ENCODE measurements at places on chromosomes 1 and 21.

GRCh38 chr1:24870551-24871195 is 59.4 kb downstream of the RUNX3 start:
- no peak for DNase-seq

- DNase-seq: no peak
Measured at GRCh38 chr1:19037659-19038058, 81.2 kb upstream of the IFFO2 start.

DNA sequence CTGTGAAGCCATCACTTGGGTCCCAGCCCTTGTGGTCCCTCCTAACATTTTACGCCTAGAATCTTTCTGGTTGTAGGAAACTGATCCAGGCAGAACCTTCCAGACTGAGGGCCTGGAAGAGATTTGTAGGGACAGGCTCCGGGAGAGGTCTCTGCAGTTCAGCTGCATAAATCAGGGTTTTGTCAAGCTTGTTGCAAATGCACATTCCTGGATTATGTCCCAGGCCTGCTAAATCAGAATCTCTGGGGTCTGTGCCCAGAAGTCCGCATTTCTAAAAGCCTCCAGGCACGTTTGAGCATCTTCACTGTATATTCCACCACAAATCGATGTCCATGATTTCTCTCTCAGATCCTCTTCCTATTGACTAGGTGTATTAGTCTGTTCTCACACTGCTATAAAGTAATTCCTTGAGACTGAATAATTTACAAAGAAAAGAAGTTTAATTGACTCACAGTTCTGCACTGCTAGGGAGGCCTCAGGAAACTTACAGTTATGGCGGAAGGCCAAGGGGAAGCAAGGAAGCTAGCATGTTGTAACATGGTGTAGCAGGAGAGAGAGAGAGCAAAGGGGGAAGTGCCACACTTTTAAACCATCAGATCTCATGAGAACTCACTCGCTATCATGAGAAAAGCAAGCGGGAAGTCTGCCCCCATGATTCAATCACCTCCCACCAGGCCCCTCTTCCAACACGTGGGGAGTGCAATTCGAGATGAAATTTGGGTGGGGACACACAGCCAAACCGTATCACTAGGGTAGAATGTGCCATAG is 1.2 kb upstream of the FHAD1 start:
- DNase-seq: no peak

DNA sequence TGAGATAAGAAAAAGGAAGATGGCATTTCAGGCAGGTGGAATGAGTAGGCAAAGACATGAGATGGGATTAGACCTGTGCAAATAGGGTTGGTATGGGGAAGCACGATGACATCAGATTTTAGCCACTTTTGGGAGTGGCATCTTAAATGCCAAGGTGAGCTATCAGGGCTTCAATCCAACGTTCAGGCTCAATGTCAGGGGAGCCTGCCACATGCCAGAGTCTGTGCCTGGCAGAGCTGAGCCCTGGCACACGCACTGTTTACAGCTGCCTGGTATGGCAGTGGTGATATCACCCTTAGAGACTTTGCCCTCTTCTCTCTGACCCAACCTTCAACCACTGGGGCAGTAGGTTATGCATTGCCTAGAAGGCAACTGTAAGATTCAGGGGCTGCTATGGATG is 1.1 kb upstream of the GUCA2B start:
- DNase-seq: no peak

- no peak for DNase-seq
Measured at GRCh38 chr1:107748531-107748930, 216.4 kb downstream of the VAV3 start.

DNA sequence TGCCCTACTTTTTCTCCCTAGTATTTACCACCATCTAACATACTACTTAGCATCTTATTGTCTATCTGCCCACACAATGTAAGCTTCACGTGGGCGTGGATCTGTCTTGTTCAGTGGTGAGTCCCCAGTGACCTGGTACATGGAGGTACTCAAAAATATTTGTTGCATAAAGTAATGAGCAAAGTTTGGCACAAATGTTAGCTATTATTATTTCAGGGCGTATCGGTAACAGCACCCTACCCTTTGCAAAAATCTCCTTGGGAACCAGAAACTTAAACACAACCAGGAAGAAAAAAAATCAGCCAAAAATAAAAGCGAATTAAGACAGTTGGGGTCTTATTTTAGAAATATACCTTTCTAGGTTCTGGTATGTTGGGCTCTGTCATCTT is 454 bp upstream of the NENF start:
- no peak for DNase-seq

GRCh38 chr1:89657886-89658285 is 25.0 kb downstream of the LRRC8C start:
- no peak for DNase-seq

DNA sequence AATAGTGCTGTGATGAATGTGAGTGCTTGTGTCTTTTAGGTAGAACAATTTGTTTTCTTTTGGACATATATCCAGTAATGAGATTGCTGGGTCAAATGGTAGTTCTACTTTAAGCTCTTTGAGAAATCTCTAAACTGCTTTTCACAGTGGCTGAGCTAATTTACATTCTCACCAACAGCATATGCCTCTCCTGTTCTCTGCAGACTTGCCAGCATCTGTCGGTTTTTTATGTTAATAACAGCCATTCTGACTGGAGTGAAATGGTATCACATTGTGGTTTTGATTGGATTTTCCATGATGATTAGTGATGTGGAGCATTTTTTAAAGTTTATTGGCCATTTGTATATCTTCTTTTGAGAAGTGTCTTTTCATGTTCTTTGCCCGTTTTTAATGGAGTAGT is 647.3 kb upstream of the ADAMTS5 start:
- DNase-seq: no peak

DNA sequence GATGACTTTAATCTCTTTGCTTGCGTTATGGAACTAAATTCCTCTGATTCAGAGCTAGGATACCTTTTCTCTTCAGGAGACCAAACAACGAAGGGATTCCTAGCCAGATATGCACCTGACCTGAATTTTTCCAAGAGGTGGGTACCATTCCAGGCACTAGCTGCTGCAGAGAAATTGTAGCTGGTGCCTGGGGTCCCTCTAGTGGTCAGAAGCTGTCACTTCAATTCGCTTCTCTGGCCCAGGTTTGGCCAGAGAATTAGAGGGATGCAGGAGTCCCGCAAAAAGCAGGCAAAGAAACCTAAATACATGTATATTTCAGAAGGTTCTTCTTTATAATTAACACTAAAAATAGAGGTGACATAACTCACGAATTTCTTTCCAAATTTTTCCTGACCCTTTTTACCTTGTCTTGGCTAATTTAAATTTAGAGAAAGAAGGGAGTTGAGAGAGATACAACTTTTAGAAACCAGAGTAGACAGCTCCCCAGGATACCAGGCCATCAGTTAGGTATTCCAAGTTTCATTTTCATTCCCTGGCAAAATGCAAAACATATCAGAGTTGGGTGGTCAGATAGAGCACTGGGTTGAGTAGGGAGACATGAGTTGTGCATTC is 9.6 kb downstream of the ACKR1 start:
- DNase-seq: no peak

- DNase-seq: no peak
Measured at GRCh38 chr1:26034504-26035202, 11.3 kb downstream of the SLC30A2 start.

DNA sequence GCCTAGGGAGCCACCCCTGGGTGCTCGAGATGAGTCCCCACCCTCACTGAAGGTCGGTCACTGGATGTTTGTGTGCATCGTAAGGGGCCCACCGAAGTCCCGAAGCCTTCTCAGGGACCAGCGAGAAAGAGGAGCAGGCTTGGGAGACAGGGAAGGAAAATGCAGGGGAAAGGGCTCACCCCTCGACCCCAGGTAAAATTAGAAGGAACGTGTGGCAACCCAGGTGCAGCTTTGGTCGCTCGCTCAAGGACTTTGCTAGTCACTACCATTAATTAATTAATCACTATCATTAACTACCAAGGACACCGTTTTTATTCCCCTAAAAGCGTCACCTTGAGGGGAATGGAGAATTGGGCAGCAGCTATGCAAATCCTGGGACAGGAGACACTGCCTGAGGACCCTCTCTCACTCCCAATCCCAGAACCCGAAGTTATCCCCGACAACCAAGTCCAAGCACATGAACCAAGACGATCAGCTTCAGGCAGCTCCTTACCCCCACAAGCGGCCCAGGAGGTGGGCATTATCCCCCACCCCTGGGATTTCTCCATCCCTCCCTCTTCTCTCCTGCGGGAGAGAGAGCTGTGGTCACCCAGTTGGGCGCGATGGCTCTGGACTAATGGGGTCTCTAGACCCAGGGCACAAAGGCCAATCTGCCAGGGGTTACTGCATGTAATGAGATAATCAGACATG is 4.2 kb upstream of the SIM2 start:
- no peak for DNase-seq

DNA sequence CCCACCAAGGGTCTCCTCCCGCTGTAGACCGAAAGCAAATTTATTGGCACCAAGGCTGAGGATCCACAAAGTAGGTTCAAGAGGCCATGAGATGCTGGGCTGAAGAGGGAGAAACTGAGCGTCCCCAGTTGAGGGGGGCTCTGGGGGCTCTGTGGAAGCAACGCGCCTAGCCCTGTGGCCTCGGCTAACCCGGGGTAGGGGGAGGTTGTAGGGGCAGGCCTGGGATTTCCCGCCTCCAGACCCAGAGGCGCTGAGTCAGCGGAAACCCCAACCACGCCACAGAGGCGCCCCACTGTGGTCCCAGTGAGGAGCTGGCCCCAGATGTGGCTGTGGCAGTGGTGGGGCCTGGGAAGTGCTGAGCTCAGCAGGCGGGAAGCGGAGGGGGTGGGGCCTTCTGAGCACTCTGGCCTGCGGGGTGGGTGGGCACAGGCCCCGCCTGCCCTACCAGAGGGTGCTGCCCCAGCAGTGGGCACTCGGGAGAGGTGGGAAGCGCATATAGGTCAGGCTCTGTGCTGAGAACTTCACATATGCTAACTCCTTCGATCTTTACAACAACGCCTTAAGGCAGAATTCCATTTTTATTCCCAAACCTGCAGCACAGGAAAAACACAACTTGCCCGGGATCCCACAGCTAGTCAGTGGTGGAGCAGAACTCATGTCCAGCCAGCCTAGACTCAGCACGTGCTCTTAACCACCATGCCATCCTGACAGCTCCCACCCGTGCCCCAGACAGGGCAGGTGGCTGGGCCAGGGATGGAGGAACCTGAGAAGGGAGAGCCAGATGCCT is 1.5 kb upstream of the COL16A1 start:
- DNase-seq: peak; percentile 21

GRCh38 chr1:47710329-47711071 is 272.7 kb downstream of the FOXD2 start:
- DNase-seq: no peak

- no peak for DNase-seq
Measured at GRCh38 chr1:170150921-170151320, 5.2 kb downstream of the NTMT2 start.

DNA sequence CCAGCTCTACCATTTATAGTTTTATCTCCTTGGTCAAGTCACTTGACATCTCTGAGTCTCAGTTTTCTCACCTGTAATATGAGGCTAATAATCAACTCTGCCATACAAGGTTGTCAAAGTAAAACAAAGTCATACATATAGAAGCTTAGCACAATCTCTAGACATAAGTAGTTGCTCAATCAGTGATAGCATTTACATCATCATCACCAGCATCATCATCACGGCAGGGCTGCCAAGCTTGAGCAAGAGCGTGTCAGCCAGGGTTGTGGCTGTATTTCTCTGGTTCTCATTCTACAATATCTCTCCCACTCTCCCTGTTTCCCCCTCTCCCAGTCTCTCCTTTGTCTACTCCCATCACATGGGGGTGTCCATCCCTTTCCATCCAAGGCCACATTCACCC is 41.7 kb upstream of the COA6 start:
- DNase-seq: no peak

DNA sequence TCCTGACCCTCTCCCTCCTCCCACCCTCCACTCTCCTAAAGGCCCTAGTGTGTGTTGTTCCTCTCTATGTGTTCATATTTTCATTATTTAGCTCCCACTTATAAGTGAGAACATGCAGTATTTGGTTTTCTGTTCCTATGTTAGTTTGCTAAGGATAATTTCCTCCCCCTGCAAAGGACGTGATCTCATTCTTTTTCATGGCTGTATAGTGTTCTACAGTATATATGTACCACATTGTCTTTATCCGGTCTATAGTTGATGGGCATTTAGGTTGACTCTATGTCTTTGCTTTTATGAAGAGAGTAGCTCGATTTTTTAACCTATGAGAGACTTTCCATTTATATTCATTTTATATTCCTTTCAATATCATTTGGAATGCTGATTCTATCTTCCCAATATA is 7.9 kb upstream of the PTBP2 start:
- no peak for DNase-seq

DNA sequence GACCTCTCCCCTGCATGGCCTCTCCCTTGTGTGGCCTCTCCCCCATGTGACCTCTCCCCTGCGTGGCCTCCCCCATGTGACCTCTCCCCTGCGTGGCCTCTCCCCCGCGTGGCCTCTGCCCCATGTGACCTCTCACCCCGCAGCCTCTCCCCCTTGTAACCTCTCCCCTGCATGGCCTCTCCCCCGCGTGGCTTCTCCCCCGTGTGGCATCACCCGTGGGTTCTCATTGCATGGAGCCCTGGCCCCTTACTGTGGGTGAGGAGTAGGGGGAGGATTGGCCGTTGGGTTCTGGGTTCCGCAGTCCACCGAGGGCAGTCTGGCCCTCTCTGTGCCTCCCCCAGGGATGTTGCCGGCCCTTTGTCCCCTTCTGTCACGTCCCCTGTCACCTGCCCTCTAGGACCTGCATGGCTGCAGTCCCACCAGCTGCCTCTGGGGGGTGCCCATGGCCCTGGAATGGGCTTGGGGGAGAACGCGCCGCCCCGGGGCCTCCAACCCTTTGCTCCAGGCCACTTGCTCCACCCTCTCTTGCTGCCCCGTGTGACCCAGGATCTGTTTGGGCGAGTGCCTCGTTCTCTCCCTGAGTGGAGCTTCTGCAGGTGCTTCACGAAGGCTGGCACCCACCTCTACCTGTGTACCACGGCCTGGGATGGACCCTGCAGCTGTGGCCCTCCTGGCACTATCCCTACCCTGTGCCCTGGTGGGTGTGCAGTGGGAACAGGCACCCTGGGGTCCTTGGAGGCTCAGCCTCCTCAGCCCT is 21.3 kb downstream of the RRP1 start:
- peak; percentile 55 for DNase-seq

- no peak for DNase-seq
Measured at GRCh38 chr1:24015221-24016210, 35.4 kb upstream of the SRSF10 start.

Data from stimulated activated CD4-positive, alpha-beta T cell treated with anti-CD3 and anti-CD28 coated beads, TNF-alpha, amount 100 ng/mL, for 1 hour (primary cell).